ENCODE measurements at places on chromosomes 5 and 9.

DNA sequence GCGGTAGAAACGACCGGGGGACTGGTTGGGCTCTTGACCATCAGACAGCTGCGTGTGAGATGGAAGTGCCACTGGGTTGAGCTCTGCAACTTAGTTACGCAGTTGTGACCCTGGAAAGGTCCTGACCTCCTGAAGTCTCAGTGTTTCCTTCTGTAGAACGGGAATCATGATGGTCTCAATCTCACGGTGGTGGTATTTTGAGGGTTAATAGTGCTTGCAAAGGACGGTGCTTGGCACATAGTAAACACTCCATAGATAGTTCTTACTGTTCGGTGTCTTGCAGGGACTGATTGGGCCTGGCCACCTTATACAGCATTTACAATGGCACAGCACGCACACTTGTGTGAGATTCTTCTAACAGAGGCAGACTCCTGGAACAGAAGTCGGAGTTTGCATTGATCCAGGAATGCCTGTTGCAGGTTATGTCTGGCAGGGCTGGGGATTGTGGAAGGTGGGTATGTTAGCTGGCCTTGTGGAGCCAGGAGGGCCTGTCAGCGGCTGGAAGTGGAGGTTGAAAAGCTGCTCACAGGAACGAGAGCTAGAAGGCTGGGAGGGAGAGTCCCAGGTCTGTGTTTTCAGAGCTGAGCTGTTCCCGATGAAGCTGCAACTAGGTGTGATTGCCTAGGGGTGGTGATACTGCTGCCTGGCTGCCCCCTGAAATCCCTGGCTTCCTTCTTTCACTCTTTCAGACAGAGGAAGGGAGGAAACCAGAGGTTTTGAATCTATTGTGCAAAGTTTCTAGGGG is 962 bp upstream of the TXN start:
- no peak for DNase-seq

DNA sequence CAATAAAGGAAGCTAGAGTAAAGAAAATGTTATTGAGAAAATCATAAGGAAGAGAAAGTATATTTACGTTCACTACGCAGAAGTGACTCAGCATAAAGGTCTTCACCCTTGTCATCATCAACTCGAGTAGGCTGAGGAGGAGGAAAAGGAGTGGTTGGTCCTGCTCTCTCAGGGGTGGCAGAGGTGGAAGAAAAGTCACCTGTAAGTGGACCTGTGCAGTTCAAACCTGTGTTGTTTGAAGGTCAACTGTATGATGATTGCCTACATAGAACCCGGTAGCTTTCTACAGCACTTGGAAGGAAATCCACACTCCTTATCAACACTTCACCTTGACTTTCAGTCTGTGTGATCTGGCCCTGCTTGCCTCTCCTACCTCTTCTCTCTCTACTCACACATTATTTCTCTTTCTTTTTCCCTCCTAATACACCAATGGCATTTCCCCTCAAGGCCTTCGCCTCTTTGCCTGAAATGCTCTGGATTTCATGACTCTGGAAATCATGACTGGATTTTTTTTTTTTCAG is 109.3 kb upstream of the CPEB4 start:
- no peak for DNase-seq

DNA sequence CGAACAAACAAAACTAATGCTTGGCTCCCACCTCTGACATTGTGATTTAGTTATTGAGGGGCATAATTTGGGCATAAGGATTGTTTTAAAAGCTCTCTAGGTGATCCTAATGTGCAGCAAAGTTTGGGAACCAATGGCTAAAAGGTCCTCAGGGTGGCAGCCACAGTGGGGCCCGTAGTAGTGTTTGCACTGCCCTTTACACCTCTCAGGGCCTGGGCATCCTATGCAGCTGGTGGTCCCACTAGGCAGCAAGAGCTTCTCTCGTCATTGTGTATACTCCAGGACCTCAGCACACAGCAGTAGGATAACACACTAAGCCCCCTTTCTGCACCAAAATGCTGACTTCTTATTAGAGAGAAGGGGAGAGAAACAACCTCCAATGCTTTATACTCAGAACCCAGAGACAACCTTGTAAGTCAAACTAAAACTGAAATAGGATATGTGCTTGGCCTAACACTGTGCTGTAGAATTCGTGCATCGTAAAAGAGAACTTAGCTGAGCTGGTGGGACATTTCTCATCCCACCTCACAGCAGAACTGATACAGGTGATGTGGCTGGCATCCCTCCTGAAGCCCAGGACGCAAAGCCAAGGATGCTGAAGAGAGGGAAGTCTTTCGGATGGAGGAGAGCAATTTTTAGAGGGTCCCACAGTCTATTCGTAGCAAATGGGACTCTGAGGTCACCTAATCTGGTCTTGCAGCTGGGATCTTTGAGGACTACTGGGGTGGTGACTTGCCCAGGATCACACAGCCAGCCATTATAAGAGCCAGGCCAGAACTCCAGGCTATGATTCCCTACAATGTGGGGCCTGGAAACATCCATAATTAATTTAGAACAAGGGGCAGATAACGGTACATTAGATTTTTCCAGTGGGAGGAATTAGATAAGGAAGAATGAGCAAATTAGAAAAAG is 1.2 kb downstream of the GLRX start:
- DNase-seq: no peak

- no peak for DNase-seq
Observed at GRCh38 chr9:92373167-92373566, 31.2 kb downstream of the OGN start.

- DNase-seq: no peak
Observed at GRCh38 chr9:135307300-135307699, 172.3 kb upstream of the PPP1R26 start.

- no peak for DNase-seq
Observed at GRCh38 chr9:117768750-117769395, 64.7 kb downstream of the TLR4 start.

Measured in NCI-H1092 (cell line).